D341Med (cell line): ENCODE measurements at places on chromosomes 5 and 9.
A peak's percentile ranks its signal among the peaks of the same experiment; 100 is the strongest.

GRCh38 chr5:111689357-111689935, 67.5 kb downstream of the NREP start:
- no peak for DNase-seq

DNA sequence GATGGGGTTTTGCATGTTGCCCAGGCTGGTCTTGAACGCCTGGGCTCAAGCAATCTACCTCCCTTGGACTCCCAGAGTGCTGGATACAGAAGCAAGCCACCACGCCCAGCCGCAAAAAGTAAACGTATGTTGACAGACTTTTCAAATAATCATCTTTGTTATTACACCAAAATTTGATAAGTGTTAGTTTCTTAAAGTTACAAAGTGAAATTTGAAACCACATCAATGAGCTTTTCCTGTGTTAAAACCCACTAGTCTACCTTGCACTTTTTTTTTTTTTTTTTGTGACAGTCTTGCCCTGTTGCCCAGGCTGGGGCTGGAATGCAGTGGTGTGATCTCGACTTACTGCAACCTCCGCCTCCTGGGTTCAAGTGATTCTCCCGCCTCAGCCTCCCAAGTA, 29.9 kb downstream of the SPACA9 start:
- no peak for DNase-seq

DNA sequence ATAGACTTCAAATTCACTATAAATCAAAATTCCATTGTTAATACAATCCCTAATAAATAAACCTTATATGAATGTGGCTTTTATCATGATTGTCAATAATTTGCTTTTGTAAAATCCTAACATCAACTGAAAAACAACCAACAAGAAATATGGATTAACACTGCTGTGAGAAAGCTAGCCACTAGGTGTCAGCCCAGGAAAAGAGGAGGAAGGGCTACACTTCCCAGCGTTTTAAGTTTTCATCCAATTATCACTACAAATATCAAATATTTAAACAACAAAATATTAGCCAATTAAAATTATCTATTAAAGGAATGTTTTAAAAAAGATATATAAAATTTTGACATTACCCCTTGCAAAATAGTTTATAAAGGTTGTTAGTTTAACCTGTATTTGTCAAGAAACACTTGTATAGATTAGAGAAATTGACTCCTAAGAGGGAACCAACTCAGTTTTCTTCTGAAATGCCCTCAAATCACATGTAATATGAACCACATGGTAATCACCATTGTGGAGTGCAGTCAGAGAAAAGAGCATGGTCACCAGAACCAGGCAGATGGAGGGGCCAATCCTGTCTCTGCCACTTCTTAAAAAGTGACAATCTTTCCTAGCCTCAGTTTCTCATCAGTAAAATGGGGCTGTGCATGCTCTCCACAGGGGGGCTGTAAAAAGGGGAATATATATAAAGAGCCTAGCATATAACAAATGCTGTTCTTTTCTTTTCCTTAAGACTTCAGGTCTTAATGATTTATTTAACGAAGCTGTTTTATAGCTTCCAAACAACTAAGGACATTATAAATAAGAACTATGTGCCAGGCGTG, 188.2 kb downstream of the CRB2 start:
- DNase-seq, result peak; percentile 51

DNA sequence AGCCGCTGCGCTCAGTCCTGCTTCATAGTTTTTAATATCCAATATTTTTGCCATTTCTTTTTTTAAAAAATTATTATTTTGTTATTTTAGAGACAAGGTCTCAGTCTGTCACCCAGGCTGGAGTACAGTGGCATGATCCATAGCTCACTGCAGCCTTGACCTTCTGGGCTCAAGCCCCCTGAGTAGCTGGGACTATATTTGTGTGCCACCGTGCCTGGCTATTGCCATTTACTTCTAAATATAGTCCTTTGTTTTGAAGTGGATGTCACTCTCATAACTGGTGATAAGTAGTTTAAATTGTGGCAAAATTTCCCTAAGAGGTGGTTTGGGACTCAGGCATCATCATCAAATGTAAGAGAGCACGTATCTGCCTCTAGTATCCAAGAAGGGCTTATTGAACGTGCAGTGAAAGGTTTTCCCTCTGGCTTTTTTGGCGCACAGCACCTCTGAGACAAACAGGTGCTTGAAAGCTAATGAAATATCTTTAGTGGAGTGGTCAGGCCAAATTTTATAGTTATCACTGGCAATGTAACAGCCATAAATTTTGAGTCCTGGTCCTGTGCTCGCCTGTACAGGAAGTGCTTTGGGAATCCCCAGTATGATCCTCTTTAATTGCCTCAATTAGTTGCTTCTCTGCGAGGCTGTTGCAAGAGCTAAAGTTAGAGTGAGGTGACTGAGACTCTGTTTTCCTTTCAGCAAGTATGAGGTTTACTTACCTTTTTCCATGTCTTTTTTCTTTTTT, 14.8 kb downstream of the STXBP1 start:
- DNase-seq, result peak; percentile 53

GRCh38 chr9:35940458-35941407, 17.2 kb downstream of the OR2S2 start:
- no peak for DNase-seq

DNA sequence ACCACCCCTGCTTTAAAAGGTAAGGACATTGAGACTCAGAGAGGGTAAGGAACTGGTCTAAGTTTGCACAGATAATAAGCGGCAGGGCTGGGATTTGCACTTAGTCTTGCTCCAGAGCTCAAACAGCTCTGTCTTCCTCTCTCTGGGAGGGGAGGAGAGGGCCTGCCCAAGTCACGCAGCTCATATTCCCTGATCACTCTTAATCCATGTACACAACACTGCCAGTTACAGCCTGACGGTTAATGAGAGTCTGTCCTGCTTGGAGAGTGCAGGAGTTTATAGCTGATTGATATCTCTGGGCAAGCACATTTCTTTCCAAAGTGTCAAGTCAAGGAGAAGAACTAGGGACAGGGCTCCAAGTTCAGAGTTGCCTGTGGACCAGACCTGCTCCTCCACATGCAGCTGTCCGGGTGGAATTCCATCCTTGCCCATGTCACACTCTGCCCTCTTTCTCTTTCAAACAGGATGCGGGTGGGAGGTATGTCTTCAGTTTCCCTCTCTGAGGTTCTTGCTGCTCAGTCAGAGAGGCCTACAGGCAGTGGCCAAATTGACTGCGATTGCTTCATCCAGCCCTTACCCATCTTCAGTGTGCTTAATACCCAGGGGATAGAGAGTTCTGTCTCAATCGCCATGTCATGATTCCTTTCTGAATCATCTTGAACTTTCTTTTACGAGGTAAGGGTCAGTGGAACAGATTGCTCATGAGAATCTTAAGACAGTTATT, 54.5 kb downstream of the GALNT12 start:
- no peak for DNase-seq
